Activated CD4-positive, CD25-positive, alpha-beta regulatory T cell (primary cell): ENCODE measurements at places on chromosomes 2 and 18.

DNA sequence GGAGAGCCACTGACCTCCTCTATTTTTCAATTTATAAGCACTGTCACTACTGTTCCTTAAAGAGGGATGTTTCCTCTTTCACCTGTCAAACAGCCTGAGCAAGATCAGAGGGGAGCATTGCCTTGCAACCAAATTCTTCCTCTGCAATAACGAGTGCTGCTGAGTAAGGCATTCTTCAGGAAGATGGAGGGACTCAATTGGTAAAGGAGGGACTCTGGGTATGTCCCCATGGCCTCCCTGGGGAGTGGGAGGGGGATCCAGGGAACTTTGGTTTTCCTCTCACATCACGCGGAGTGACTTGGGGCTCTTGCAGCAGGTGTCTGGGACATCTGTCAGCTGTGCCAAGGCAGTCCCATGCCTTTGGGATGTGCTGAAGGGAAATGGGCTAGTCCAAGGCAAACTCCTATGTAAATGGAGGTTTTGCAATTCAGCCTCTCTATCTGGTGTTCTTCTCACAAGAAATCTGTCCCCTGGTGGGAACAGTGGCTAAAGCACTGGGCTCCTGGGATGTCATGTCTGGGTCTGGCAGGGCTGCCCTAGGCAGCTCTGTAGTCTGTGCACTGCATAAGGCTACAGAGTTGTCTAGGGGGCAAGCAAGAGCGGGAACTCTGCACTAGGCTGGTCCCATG lies 14.4 kb upstream of the HES6 start:
- DNase-seq = no peak

DNA sequence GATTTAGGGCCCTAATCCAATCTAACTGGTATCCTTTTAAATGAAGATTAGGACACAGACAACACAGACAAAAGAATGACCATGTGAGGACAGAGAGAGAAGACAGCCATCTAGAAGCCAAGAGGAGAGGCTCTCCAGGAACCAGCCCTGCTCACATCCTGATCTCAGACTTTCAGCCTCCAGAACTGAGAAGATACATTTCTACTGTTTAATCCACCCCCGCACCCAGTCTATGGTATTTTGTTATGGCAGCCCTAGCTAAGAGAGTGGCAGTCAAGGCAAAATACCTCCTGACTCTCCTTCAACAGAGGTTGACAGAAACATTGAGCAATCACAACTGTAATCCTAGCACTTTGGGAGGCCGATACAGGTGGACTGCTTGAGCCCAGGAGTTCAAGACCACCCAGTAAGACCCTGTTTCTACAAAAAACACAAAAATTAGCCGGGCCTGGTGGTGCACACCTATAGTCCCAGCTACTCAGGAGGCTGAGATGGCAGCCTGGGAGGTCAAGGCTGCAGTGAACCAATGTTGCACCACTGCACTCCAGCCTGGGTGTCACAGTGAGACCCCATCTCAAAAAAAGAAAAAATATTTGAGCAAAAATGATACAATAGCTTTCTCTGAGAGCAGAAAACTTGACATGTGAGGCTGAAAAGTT lies 34.7 kb downstream of the WDR33 start:
- no peak for DNase-seq

GRCh38 chr2:36366491-36367120 lies 11.0 kb downstream of the CRIM1 start:
- DNase-seq = no peak

GRCh38 chr2:131584940-131585339 lies 57.3 kb downstream of the CCDC74A start:
- DNase-seq = no peak

DNA sequence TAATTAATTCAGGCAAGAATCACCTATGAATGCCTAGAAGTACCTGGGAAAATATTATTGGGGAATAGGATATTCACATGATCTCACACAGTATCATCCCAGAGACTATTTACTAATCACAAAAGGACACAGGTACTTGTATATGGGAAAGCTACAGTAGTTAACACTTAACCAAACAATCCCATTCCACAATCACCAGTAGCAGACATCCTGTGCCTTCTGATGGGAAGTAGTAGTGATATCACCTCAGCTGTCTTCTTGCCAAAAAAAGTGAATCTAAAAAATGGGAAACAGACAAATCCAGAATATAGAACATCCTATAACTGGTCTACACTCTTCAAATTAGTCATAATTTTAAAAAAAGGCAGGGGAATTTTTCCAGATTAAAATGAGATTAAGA lies 75.6 kb upstream of the CCDC150 start:
- DNase-seq = no peak

- no peak for DNase-seq
Observed at GRCh38 chr2:240946046-240946445, 39.9 kb downstream of the CROCC2 start.

- no peak for DNase-seq
Observed at GRCh38 chr2:120443946-120444345, 98.0 kb downstream of the INHBB start.

DNA sequence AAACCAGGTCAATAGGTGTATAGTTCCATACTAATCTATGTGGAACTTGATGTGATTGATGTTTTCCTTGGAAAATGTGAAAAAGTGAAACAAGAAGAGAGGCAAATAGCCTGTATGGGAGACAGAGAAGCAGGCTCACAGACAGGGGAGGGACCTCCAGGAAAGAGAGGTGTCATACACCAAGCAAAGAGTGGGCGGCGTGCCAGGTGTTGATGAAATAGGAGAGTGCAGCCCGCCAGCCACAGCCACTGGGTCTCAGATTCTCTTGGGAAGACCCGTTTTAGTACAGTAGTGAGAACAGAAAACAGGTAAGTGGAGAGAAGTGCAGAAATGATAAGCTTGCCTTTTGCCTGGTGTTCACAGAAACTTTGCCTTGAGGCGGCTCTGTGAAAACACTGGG lies 301.9 kb downstream of the ZNF407 start:
- DNase-seq = no peak

GRCh38 chr2:229009816-229010215 lies 261.3 kb downstream of the PID1 start:
- no peak for DNase-seq

DNA sequence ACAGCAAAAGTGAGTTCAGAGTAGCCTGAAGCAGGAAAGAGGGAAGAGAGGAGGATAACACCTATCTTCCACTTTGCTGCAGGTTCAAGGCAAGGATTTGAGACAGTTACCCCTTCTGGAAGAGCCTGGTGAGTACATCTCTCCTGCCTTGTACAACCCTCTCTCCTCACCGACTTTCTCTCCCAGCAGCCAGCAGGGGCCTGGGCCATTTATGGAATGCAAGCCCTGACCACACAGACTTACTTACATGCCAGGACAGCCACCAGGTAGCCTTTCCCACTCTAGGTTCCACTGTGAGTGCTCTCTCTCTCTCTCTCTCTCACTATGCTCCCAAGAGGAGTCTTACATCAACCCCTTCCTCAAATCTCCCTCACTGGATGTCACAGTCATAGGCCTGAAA lies 57.0 kb downstream of the BCL11A start:
- DNase-seq = no peak

GRCh38 chr2:38191516-38191915 lies 115.6 kb upstream of the CYP1B1 start:
- no peak for DNase-seq

- DNase-seq = no peak
Observed at GRCh38 chr2:219707496-219708285, 80.3 kb downstream of the SLC4A3 start.

DNA sequence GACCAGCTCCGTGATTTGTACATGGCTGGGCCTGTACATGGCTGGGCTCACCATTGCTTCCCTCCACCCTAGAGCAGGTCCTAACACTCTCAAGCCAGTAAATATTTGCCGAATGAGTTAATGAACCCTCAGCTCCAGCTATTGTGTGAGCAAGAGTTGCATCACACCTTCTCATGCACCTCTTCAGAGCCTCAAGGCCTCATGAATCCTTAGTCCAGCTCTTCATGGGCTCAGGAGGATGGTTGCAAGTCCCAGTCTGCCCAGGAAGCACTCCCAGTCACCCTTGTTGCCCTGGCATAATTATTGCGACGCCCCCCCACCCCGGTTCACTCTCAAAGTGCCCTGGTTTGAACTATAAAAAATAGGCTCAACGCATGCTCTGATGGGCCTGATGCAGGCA lies 30.1 kb upstream of the GNAL start:
- no peak for DNase-seq

DNA sequence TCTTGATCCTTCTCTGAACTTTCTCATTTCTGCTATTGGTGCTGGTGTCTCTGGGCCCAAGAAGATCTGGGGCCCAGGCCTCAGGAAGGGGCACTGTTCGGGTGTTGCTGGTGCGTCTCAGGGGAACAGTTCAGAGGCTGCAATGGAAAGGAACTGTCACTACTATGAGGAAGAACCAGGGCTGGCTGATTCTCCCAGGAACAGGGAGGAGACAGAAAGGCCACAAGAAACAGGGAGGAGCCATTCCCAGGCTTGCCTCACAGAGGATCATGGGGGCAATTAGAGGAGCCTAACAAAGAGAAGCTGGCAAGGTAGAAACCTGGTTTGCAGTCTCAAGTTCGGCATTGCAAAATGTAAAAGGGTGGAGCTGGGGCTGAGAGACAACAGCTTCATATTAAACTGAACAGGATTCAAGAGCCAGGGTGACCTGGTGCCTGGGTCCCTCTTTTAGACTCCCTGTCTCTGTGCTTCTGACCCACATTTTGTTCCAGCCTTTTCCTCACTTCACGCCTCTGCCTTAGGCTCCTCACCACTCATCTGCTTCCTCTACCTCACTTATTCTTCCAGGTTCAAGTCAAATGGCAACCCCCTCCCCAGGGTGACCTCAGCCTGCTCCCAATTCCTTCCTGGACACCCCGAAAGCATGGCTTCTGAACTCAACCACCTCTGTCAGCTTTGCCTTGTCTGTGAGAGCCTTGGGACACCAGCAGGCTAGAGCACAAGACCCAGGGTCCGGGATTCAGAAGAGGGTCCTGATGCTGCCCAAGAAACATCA lies 58.4 kb downstream of the GYPC start:
- no peak for DNase-seq

GRCh38 chr18:46311491-46311890 lies 207.3 kb downstream of the HAUS1 start:
- no peak for DNase-seq

- no peak for DNase-seq
Observed at GRCh38 chr2:26838121-26838906, 9.6 kb upstream of the DPYSL5 start.

- DNase-seq = no peak
Observed at GRCh38 chr2:40485318-40485717, 33.4 kb upstream of the SLC8A1 start.

DNA sequence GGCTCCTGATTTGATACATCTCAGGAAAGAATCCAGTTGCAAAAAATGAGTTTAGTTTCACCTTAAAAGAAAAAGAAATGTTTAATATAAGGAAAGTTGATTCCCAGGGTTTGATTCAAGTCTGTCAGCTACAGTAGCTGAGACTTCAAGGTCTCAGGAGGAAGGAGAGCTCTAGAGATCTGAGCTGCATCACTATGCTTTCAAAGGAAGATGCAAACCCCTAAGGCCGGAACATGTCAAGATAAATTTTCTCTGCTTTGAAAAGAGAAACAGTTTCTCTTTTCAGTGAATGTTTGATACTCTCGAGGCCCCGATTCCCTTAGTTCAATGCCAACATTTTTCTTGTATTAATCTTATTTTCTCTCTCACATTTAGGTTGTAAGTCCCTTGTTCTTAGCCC lies 128.6 kb downstream of the RGPD3 start:
- DNase-seq = no peak

GRCh38 chr2:237511433-237511832 lies 24.4 kb downstream of the MLPH start:
- DNase-seq = no peak

DNA sequence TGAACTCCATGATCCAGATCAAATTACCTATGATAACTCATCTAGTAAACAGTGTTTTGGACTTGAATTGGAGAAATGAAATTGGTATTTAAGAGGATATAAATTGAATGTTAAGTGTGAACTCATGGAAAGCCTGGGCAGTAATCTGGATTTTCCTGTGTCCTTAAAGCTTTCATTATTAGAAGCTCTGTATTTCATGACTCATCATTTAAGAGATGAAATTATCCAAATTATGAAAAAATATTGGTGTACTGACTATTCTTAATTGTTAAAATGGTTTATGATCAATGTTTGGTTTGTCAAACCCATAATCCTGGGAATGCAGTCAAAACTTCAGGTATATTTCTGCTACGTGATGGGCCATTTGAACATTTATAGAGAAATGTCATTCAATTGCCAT lies 332.2 kb upstream of the ST6GAL2 start:
- DNase-seq = no peak

DNA sequence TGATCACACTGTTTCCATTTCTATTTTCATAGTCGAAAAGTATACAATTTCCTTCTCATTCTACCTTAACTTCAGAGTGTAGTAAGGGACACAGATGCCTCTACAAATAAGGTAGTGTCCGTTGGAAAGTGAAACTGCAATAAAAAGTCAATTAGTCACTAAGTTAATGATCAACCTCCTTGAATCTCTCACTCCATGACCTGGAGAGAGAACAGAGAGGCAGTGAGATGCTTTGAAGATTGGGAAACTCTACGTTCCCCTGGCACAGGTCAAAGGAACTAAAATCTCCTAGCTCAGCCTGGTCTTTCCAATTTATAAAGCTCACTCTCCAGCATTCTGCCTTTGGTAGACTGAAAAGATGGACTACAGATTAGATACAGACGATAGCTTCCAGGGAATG lies 153.8 kb upstream of the ACAA2 start:
- no peak for DNase-seq

GRCh38 chr18:43877616-43878321 lies 600.5 kb upstream of the SYT4 start:
- DNase-seq = no peak

DNA sequence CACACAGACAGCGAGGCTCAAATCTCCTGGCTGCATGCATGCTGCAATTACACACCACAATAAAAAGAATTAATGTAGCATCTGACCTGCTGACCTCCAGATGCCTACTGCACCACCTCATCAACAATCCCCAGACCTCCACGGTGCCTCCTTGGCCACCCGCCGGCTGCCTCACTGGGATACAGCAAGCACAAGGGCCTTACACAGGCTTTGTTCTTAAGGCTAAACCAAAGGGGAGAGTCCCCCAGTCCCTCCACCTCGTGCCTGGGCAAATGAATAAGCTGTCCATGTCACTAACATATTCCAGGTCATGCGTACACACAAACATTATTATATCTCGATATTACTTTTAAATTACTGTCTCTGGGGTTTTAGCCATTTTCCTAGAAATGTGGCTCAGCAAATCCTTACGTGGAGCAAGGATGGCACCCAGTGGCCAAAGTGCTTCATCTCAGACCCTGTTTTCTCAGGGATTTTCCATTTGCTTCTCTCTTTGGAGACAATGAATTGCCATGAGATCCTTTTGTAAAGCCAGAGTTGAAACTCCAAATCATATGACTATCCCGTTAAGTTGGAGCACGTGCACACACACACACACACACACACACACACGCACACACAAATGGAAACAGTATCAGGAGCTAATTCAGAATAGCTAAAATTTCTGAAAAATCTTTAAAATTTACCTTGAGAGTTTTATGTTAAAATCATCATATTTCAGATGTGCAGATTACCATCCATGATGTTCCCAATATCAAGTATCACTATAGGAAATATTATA lies 313.8 kb downstream of the PDE11A start:
- DNase-seq = no peak

- no peak for DNase-seq
Observed at GRCh38 chr18:58542426-58543159, 86.3 kb downstream of the ALPK2 start.
